ENCODE measurements at places on chromosomes 5 and 9.

DNA sequence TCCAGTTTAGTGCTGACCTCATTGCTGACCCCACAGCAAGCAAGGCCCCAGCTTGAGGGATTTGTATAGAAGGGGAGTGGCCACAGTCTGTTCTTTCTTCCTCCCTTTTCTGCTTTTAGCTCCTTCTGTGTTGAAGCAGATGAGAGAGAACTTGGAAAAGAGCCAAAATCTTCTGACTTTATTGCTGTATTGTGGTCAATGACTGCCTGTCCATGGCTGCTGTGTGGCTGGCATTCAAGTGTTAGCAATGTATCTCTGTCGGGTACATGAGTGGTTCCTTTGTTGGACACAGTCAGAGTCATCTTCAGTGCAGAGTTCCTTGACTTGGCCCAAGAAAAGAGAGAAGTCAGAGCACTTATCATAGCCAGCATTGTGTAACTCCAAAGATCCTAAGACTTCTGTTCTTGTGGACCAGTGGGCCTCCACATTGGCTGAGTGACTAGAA is 154.1 kb downstream of the LRRC70 start:
- peak; percentile 51 for DNase-seq

DNA sequence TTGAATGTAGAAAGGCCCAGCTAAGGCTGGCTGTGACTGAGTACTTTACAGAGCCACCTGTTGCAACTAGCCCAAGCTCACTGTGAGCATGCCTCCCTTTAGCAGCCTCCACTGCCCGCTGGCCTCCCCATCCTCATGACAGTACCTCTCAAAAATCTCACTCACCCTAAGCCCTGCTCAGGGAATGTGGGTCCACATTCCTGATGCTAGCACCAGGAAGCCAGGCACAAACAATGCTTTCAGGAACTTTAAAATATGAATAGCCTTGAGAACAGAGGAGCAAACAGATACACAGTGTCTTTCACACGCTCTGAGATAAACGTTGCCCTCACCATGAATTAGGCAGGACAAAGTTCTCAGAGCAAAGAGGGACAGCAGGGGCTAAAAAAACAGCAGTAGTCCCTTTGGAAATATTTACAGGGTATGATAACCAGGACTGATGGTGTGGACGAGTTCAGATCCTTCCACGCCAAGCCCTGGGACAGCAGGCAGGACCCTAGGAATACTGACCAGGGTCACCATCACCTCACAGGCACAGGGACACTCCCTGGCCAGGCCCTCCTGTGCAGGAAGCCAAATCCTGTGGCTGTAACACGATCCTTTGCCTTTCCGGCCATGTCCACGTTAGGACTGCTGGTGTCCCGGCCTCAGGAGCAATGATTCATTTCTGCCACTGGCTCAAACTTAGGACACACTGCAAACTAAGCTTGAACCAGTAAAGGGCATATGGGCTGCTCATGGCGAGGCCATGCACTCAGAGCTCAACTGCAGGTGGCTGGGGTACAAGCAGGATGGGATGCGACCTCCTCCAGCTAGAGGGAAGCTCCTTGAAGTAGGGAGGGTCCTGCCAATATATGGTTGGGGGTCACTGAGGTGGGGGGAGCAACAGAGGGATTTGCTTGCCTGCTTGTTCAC is 9.6 kb downstream of the ACSL6 start:
- no peak for DNase-seq

DNA sequence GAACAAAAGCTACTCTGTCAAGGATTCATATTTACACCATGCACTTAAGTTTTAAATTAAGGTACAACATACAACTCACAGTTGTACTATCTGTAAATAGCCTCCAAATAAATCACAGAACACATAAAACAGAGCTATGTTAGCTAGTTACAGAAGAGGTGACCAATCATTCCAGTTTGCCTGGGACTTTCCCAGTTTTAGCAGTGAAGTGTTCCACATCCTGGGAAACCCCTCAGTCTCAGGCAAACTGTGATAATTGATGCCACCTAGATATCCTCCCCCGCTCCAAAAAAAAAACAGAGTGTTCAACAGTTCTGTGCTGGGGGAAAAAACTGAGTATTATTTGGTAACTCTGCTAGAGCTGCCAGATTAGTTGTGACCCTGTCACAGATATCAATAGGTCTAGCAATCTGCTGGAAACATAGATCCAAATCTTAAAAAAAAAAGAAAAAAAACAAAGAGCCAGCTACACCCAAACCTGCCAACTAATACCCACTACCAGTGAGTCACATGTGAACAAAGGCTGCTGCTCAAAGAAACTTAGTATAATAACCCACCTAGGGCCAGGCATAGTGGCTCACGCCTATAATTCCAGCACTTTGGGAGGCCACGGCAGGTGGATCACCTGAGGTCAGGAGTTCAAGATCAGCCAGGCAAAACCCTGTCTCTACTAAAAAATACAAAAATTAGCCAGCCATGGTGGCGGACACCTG is 5.7 kb downstream of the TBCA start:
- DNase-seq = no peak

DNA sequence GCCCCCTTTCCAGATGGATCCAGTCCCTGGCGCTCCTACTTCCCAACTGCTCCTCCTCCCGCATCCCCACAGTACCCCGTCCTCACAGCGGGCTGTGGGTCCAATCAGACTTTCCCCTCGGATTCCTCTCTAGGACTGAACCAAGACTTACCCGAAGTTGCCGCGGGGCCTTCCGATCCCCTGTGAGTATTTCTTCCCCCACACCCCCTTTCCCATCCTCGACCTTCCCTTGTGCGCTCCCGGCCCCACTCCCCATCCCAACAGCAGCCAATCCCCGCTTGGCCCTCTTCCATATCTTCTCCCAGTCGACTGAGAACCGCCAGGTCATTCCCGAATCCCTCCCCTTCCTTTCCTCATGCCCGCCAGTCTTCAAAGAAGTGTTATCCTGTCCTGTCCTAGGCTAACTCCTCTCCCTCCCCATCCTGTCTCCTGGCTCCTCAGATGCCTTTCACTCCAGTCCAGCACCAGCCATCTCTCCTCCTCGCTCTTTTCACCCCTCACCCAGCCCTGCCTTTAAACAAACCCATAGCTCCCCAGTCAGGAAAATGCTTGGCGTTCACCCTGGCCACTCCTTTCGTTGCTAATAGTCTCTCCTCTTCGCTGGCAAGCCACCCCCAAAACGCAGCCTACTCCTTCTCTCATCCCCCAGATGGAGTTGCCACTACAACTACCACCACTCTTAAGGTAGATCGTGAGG is 646 bp downstream of the SWI5 start:
- DNase-seq = peak; percentile 31

GRCh38 chr9:26437056-26437711 is 455.4 kb downstream of the CAAP1 start:
- DNase-seq = peak; percentile 64

DNA sequence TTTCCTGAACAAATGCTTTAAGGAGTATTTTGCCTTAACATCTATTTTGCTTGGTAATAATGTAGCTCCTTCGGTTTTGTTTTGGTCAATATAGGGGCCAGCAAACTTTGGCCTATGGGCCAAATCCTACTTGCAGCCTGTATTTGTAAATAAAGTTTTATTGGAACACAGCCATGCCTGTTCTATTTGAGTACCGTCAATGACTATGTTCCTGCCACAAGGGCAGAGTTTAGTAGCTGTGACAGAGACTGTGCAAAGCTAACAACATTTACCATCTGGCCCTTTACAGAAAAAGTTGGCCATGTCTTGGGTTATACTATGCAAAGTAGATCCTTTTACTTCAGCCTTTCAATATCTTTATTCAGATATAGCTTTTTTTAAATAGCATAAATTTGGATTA is 113.4 kb downstream of the NR3C1 start:
- no peak for DNase-seq

GRCh38 chr5:134545070-134545868 is 19.8 kb downstream of the JADE2 start:
- no peak for DNase-seq

GRCh38 chr9:3578786-3579185 is 53.0 kb upstream of the RFX3 start:
- DNase-seq = no peak

GRCh38 chr5:136246122-136246521 is 53.2 kb upstream of the SMIM32 start:
- DNase-seq = no peak

- DNase-seq = peak; percentile 69
These were observed 1.2 kb downstream of the MAP1B start for GRCh38 chr5:72108202-72109061.

GRCh38 chr5:90890180-90890579 is 331.6 kb downstream of the ADGRV1 start:
- no peak for DNase-seq

DNA sequence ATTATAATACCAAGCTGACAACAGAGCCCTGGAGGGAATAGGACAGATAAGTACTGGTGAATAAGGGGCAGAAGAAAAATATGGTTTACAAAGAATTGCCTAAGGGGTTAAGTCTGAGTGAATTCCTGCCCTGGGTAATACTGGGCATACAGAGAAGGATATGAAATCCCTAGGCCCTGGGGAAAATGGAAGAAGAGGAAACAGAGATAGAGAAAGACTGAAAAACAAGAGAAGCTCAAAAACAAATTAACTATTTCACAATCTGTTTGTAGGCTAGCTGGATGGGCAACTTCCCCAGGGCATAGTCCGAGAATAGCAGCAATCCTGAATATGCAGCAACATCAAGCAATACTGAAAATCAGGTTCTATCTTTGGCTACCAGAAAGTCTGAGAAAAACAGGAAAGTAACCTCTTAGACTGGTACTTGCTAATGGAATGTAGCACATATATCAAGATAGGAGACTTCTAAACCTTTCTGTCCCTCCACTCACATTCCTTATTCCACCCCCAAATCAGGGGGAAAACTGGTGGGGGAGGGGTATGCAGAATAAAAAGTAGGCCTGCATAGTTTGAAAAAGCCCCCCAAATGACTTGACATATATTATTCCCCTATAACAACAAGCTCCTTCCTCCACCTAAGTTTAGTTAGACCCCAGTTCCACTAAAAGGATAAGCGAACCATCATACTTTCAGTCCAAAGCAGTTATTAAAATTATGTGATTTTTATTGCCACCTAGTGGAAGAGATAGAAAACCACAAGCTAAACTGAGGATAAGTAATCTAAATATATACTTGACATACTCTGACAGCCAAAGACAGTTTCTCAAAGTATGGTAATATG is 20.6 kb downstream of the SLC38A9 start:
- peak; percentile 43 for DNase-seq

DNA sequence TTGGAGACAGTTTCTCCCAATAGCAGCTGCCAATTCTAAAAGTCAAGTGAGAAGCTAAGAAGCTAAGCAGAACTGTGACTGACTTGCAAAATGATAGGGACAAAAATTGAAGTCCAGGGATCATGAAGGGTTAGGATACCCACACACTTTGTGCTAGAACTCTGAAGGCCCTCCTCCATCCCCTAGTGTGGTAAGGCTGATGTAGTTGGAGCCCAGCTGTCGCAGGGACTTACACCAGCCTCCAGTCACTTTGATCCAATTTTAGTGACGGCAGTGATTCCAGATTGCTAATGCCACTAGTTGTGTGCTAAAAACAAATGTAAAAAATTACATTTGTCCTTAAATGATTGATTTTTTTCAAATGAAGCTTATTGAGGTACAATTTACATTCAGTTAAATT is 742.7 kb upstream of the ZNF608 start:
- DNase-seq = peak; percentile 20

DNA sequence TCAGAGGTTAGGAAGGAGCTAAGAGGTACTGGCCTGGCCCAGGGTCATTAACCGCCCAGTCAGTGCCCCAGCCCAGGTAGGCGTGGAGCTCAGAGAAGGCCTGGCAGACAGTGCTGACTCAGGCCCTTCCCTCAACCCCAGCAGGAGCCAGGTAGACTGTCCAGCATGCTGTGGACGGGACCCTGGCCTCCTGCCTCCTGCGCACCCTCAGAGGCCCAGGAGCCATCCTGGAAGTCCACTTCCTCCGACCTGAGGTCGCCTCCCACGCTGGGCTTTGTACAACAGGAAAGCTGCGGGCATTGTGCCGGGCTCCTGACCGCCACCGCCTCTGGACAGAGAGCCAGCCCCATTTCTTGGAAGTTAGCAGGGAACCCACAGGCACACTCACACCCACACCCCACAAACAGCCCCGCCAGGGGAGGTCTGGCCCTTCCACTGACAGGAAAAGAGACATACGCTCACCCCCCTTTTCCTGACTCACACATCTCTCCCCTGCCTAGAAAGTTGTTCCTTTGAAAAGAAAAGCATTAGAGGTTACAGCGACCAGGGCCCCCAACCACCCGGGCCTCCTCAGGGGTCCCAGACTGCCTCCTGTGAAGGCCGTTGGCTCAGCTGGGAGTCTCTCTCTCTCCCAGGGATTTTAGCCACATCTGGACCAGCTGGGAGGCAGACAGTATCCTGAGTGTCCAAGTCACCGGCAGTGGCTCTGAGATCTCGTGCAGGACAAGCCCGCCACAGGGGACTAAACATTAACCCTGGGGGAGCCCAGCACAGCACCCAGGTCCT is 7.7 kb downstream of the RALGDS start:
- no peak for DNase-seq

GRCh38 chr5:31415009-31415923 is 116.6 kb downstream of the DROSHA start:
- DNase-seq = no peak

GRCh38 chr5:138651767-138652117 is 76.5 kb upstream of the HSPA9 start:
- no peak for DNase-seq

DNA sequence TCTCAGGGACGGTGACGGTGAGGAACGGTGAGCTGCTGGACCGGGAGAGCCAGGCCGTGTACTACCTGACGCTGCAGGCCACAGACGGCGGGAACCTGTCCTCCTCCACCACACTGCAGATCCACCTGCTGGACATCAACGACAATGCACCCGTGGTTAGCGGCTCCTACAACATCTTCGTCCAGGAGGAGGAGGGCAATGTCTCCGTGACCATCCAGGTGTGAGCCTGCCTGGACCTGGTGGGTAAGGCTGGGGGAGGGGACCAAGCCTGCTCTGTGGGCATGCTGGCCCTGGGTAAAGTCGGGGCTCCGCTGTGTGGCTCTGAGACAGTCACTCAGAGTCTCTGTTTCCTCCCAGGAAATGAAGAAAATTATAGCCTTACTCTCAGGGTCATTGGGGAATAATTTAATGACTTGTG is 29.3 kb downstream of the CDHR2 start:
- no peak for DNase-seq

DNA sequence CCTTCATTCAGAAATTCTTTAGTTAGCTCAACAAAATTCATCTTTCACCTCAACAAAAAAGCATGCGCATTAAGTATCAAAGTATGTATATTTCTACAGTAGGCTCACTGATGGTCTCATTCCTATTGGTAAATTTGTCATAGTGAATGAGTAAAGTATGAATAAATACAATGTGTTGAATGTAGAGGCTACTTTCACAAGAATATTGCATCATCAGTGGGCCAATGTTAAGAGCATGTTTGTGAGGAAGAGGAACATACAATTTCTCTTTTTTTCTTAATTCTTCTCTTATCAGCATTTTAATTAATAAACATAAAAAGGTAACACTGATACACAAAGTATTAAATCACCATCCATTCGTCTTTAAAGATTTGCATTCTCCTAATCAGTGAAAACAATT is 505.1 kb downstream of the CETN3 start:
- no peak for DNase-seq

GRCh38 chr5:35745660-35746059 is 111.0 kb upstream of the IL7R start:
- DNase-seq = no peak

GRCh38 chr9:33719581-33720374 is 75.6 kb upstream of the PRSS3 start:
- no peak for DNase-seq

All from Ammon's horn (tissue), 1 donor.